NAMALWA (cell line): ENCODE measurements at places on chromosomes 2 and 18.

DNA sequence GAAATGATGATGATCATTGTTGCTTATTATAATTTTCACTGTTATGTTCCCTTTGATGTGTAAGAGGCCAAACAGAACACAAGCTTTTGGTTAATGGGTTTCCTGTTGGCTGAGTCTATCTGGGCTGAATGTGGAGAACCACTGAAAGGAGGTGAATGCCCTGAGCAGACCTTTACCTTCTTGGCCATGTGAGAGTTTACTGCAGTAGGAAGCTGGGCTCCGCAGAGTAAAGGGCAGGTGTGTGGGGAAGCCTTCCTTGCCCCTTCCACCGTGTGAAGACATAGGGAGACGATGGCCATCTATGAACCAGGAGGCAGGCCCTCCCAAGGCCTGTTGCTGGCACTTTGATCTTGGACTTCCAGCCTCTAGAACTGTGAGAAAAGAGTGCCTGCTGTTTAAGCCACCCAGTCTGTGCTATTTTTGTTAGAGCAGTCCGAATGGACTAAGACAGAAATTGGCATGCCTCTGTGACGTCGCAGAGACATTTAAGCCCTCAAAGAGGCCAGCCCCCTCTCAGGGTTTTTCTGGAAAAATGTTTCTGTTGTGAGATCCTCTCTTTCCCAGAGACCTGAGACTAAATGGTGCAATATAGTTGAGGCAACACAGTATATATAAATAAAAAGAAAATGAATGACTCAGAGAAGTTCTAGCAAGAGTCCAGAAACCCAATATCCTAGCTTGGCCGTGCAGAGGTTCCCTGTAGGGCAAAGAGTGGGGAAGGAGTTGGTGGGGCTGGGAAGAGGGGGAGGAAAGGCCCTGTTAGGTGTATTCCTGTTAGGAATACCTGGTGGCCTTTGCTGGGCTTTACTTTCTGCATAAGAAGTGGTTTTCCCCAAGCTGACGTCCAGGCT, 121.9 kb upstream of the LGALSL start:
- DNase-seq: no peak

DNA sequence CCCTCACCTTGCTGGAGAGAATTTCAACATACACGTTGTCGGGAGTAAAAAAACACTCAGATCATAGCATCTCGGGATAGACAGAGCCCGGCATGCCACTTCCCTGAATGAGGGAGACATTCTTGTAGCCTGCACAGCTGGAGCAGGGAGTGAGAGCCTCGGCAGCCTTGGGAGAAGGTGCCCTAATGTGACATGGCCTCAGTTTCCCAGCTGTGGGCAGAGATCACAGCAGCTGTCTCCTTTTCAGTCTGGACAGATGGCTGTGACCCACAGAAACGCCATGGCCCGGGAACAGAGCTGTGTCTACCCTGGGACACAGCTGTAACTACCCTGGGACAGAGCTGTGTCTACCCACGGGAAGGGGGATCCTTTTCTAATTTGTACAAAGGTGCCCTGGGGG, 55.9 kb downstream of the HS1BP3 start:
- DNase-seq: no peak

DNA sequence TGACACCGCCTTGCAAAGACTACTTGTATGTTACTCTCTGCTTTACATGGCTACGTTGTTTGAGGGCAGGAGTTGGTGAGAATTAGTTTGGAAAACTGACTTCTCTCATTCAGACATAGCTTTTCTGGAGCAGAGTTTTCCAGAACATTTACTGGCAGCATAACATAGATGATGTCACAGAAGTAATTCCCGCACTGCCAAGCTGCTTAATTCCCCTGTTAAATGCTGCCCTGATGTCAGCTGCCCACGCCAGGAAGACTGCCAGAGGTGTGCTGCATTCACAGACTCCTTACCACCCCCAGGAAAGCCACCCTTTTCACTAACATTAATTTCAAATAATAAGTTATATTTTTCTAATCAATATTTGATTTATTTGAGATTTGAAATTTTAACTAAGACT, 24.7 kb upstream of the PTPN2 start:
- DNase-seq: no peak

GRCh38 chr2:96202152-96202854, 6.3 kb downstream of the STARD7 start:
- DNase-seq: no peak

GRCh38 chr2:234203135-234203984, 152.9 kb downstream of the SPP2 start:
- DNase-seq: no peak

DNA sequence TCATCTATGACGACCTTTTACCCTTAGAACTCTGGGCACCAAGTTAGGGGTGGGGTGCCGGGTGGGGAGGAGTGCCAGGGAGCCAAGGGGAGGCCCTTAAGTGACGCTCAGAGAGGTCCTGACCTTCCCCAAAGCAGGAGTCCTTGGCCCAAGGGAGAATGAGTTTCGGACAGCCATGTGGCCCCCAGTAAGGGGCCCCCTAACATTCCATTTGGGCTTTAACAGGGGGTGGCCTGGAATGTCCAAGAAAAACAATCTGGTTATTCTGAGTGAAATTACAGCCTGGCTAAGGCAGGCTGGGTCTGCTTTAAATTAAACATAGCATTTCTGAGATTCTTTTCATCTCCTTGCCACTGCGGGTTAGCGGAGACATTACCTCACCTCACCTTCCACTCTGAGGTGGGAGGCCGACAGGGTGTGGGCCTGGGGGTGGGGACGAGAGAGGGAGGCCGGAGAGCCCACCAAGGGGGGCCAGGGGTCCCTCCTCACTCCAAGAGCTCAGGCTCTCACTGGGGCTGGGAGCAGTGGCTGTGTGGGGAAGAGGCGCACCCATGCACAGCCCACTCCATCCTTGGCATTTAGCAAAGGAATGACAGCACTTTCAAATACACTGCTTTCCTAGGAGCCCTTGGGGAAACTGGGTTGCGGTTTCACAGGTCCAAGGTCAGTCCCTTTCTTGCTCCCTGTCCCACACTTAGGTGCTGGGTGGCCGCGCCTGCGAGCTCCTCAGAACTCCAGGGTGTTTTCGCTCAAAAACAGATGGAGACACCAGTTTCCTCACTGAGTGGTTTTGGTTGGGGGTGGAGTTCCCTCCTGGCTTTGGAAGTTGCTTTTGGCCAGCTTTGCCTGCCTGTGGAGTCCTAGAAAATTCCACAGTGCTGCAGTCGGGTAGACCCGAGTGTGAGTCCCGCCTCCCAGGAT, 107.4 kb downstream of the POLR1A start:
- DNase-seq: no peak

- DNase-seq: no peak
Observed at GRCh38 chr2:177172034-177172880, 40.3 kb upstream of the HNRNPA3 start.

- no peak for DNase-seq
Observed at GRCh38 chr2:105578166-105578565, 166.5 kb upstream of the NCK2 start.

- DNase-seq: no peak
Observed at GRCh38 chr18:7413906-7414305, 153.2 kb upstream of the PTPRM start.

- no peak for DNase-seq
Observed at GRCh38 chr2:67259556-67260342, 137.4 kb upstream of the ETAA1 start.
